ENCODE measurements at places on chromosomes 1 and 21. TPM values are rescaled to one million over a fixed set of nuclear protein-coding genes. Genes with fewer than 3 reads are reported as not detected.

The F13B gene
- not detected for polyA plus RNA-seq

The FCMR gene
- 0.09 TPM for polyA plus RNA-seq

DNA sequence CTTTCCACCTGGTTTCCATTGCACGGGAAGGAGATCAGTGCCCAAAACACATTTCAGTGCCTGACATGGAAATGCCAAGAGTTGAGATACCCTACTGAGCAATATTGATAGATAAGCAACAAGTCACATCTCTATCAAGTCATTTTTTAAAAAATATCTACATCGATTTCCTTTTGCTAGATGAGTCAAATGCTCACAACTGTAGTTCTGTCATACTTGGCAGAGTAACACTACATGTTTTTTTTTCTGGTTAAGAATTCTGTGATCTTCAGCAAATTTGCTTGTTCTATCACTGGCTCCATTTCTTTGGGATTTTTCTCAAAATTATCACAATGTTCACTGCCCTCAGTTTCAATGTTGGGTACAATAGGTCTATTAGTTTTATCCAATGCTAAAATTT, 145.4 kb downstream of the ZC3H11B start:
- DNase-seq: peak; percentile 4

GRCh38 chr1:102588536-102588935, 519.8 kb downstream of the COL11A1 start:
- DNase-seq: no peak
